ENCODE measurements at places on chromosomes 7 and 10.

- DNase-seq, result no peak
Observed at GRCh38 chr10:100659361-100660098, 85.9 kb upstream of the PAX2 start.

DNA sequence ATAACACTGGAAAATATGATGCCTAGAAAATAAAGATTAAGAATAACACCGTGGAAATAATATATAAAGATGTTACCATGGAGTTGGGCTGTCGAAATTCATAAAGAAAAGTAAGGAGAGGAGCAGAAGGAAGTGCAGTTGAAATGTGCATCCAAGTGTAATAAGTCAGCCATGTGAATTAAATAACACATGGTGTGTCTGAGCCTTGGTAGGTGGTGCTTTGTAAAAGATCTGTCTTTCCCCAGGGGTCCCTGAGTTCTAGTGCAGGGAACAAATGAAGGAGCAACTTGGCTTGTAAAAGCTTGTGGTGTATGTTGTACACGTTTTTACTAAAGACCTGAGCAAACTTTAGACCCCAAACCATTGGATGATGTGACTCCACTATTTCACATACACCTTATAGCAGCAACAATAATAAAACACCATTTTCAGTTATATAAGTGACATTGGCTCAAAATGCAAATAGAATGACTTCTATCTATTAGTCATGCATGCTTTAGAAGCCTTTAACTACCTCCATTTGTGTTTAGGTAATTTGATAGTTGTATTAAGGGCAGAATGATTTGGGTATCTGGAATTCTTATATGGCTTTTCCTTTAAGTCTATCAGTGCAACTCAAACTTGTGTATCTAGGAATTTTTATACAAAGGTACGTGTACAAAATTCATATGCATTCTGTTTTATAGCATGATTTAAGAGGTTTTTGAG is 11.3 kb downstream of the STARD3NL start:
- no peak for DNase-seq

GRCh38 chr7:31488562-31489203 is 25.2 kb upstream of the ITPRID1 start:
- DNase-seq, result no peak

DNA sequence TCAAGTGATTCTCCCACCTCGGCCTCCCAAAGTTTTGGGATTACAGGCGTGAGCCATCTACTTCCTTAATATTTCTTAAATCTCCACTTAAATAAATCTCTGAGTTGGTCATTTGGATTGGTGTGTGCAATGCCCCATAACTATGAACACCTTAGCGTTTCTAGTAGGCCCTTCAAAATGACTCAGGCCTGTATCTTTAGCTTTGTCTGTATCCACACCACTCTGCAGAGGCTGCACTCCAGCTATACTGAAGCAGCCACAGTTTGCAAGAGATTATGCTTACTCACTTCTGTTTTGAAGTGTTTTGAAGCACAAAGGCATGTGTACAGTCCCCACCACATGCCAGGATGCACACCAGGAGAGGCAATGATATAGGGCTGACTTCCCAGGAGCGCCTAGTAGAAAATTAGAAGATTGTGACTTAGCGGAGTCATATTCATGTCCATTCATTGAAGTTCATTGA is 2.4 kb upstream of the ST7 start:
- no peak for DNase-seq

- DNase-seq, result no peak
Observed at GRCh38 chr7:156544919-156545715, 95.5 kb upstream of the RNF32 start.

DNA sequence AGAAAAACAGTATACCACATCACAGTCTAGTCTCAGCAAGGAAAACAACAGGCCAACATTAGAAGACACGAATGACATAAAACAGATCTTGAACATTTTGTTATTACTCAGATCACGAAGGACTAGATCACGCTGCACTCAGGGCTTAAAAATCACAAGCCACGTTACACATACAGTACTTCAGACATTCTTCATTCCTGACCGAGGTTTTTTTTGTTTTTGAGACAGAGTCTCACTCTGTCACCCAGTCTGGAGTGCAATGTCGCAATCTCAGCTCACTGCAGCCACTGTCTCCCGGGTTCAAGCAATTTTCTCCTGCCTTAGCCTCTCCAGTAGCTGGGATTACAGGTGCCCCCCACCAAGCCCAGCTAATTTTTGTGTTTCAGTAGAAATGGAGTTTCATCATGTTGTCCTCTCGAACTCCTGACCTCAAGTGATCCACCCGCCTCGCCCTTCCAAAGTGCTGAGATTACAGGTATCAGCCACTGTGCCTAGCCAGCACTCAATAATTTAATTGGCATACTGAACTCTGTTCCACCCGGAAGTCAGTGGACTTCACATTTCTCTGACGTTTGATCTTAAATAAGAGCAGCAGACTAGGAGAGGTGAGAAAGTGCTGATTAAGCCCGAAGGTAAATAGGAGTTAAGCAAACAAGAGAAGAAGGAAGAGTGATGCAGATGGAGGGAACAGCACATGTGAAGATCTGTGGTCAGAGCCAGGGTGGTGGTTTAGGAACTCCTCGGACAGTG is 3.5 kb downstream of the AIMP2 start:
- no peak for DNase-seq

GRCh38 chr7:33773053-33773452 is 132.3 kb upstream of the BMPER start:
- DNase-seq, result no peak

GRCh38 chr10:127911218-127911866 is 4.4 kb downstream of the PTPRE start:
- no peak for DNase-seq

DNA sequence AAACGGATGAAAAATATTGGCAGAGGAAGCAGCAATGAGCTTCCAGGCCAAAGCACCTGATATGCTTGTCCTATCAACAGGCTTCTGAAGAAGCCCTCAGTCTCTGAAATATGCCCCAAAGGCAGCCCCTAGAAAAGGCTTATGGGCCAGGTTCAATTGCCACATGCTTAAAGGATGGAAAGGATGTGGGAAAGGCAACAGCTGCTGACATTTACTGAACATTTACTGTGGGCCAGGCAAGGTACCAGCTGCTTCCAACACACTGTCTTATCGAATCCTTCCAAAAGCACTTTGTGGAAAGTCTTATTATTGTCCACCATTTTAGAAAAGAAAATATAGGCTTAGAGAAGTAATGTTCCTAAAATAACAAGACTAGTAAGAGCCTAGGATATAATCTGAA is 56.5 kb downstream of the DOCK4 start:
- no peak for DNase-seq

- no peak for DNase-seq
Observed at GRCh38 chr7:15209429-15209828, 306.9 kb upstream of the DGKB start.

GRCh38 chr7:2715341-2716231 is 27.6 kb downstream of the AMZ1 start:
- DNase-seq, result no peak

- no peak for DNase-seq
Observed at GRCh38 chr7:39664057-39664456, 40.7 kb downstream of the RALA start.

DNA sequence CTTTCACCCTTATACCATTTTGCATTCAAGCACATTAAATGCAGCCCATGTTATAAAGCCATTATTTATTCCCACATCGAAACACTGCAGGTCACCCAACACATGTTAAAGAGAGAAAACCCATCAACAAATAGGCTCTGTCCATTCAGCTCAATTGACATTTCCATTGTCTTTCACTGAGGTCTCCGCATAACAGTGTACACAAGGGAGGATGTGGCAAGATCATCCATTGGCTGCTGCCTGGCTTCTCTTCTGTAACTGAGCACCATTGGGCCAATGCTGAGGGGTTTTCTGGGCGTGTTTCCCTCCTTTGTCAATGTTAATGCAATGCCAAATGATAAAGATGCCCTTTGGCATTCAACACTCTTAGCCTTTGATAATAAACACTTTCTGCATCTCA is 278.1 kb upstream of the SP4 start:
- DNase-seq, result no peak

DNA sequence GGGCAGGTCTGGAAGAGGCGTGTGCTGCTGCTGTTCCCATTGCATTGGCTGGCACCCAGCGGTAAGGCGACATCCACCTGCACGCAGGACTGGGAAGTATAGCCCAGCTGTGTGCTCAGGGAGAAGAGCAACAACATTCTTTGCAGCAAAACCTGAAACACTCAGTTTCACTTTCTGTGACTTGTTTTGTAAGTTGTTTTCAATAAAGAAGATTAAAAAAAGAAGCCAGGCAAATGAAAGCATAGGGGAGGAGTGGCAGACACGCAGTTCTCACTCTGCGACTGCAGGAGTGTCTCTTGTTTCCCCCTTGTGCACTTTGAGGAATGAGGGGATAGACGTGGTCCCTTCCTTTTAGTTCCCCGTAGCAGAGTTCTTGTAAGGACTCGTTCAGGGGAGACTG is 5.8 kb downstream of the FBH1 start:
- no peak for DNase-seq

GRCh38 chr7:85711894-85712293 is 525.0 kb upstream of the SEMA3D start:
- DNase-seq, result no peak

- DNase-seq, result no peak
Observed at GRCh38 chr10:15451137-15452094, 80.3 kb upstream of the FAM171A1 start.

DNA sequence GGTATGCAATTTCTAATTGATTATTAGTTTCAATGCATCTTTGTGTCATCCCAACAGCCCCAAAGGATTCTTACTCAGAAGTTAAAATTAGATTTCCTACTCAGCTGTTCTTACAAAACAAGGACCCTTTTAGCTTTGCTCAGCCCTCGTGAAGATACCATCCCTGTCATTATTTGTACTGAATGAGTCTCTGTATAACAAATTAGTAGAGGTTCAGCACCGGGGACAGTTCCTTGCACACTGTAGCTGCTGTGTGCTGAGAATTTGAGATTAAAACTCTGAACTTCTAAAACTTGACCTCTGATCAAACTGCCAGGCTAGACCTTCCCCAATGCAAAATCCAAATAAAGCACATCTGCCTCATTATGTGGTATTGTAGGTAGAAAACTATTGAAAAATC is 299.1 kb downstream of the LHFPL3 start:
- DNase-seq, result no peak

DNA sequence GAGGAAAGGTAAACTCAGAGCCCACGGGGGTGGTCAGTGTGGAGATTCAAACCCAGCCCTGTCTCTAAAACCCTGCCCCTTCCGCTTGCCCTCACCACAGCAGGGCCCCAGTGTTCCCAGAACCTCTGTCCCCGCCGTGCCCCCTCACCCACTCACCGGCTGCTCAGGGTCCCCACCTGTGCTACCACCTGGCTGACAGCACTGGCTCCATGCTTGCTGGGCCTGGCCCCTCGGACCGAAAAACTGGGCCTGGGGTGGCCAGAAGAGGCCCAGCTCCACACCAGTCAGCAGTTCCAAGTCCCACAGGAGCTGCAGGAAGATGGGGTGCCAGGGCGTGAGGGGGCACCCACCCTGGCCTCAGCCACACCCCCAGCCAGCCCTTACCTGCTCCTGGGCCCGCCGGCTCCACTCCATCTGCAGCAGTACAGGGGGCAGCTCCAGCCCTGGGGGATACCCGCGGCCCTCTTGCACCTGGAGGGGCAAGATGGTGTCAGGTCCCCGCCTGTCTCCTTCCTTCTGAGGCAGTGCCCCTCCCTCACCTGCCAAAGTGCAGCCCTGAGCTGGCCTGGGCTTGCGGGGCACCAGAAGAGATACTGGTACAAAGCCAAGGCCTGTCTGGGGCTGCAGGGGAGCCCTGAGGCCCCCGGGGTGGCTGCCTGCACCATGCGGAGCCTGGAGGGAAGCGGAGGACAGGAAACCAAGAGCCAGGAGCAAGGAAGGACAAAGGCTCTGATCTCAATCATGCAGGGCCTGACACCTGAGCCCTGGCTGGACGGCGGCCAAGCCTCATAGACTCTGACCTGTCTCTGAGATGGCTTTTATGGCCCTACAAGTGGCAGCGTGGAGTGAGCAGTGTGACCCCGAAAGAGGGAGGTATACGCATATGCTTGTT is 11.7 kb downstream of the ATP6V1F start:
- DNase-seq, result no peak

DNA sequence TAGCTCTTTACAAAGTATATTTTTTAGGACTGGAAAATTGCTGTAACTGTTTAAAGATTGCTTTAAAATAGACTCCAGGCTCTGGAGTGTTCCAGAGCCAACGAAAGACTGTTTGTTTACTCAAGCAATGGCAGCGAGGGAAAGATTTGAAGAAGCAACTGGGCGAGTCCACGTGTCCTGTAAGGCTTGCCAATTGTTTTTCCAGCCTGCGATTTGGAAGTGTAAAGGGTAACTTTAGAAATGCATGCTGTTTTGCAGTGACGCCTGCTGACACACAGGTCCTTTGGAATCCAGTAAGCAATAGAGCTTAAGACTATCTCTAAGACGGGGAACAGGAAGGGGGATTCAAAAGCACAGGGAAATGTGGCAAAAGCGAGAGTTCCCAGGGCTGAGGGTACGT is 55.8 kb downstream of the TACC2 start:
- no peak for DNase-seq

DNA sequence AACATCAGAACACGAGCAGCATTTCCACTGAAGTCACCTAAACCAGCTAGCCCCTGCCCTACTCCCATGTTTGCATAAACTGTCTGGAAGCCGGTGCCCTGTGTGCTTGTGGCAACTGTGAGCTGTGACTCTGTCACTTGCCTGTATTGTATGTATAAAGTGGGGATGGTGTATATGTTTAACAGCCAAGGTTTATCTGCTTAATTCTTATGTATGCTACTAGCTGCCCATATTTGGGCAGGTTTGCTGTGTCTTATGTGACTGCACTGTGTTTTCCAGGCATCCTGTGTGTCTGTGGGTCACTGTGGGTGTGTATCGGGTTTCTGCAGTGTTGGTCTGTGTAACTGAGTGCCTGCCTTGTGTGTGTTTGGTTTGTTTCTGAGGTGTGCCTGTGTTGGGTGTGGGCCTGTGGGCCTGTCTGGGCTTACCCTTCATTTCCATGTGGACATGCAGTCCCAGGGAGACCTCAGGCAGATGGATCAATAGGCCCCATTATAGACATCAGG is 9.3 kb downstream of the LBX1 start:
- DNase-seq, result no peak

- no peak for DNase-seq
Observed at GRCh38 chr7:94615666-94616065, 40.3 kb downstream of the SGCE start.

- no peak for DNase-seq
Observed at GRCh38 chr7:77727527-77727926, 31.3 kb downstream of the RSBN1L start.

DNA sequence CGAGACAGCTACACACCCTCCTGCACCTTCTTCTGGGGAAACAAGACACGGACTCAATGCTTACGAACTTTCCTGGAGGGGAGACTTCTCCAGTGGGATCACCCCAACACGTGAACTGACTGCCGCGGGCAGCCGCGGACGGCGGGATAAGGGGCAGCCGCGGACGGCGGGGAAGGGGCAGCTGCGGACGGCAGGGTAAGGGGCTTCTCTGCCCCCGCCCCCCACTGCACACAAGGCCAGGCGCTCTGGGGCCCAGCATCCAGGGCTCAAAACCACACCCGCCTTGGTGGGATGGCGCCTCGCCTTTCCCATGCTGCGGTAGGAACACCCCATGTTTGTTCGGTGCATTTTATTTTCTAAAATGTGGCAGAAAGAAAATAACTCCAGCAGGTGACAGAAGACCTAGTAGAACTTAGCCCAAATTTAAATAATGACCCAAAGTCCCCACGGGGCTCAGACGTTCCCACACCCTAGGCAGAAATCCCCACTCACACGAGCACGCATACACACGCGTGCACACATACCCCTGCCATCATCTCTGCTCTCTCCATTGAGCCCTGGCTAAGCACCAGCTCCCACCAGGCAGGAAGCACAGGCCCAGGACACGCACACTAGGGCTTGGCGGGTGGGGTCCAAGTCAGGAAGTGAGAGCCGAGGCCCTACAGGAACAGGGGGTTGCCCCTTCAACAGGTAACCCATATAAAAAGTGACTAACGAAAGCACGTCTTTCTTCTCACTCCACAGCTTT is 26.6 kb upstream of the GPR146 start:
- no peak for DNase-seq
